Mesenteric fat pad (tissue), 1 donor: ENCODE measurements at places on chromosomes 1 and 21. TPM values are rescaled to one million over a fixed set of nuclear protein-coding genes. Genes with fewer than 3 reads are reported as not detected.

ACKR1 gene
- 94.7 TPM for total RNA-seq

DNA sequence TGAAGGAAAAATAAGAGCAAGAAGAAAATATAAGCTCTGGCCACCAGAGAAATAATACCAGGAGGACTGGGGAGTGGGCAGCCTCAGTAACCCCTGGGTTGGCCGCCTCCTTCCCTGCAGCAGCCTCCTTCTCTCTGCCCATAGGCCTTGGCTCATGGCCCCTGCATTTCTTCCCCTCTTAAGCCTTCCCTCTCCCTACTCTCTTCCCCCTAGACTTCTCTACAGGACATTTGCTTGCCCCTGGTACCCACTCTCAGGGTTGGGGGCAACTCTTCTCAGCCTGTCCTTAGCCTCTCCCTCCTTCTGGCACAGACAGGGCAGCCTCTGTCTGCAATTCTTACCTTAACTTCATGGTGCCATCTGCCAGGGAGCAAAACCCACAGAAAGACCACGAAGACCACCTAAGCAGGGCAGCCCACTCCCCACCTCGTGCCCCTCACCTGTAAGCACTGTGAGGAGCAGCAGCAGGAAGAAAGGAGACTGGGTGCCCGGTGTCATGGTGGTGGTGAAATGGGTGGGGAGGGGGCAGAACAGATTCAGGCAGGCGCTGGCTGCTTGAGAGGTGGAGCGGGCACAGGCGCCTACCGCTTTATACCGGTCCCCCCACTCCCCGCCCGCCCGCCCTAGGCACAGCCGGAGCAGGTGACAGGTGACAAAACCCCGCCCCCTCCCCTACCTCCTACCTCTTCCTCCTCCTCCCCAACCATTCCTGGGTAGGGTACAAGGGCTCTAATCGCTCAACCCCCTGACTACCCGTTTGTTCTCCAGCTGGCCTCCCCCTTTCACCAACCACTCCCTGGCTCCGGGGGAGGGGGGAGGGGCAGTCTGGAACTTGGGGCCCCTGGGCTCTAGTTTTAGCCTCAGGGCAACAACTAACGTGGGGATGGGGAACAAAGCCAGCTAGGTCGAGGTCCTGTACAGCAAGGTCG, 15.1 kb downstream of the THBS3 start:
- no peak for DNase-seq

DNAJC6 gene
- 1.9 TPM for total RNA-seq

DNA sequence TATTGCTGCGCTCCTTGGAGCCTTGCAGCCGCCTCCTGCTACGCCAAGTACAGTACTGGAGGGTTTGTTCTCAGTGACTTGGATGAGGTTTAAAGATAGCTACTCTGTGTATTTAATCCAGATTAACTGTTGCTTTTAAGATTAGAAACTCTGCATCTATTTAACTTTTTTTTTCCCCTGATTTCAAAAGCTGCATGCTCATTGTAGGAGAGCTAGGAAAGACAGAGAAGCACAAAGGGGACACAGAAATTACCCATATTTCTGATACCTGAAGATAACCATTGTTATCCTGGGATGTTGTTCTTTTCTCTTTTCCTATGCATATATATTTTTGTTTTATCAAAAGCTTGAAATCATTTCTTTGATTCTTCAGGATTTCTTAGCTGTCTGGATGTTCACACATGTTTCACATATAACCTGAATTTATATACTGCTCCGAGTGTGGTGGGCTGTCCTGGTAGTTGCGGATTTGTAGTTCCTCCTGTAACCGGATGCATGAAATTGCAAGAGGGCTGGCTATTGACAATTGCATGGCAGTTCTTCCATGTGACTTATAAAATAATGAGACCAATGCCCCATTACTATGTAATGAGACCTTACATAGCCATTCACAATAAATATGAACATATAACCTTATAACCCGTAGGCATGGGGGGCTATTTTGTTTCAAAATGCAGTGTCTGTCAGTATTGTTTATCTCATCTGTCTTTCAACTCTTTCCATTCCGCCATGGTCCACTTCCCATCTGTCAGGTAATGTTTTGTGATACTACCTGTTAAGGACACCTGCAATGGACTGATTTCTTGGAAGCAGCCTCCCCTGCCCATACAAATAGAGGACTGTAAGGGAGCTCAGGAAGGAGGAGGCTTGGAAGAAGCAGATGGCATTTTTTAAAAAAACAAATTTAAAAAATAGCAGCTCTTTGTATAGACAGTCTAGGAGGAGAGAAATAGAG, 1.4 kb downstream of the RAVER2 start:
- no peak for DNase-seq

DNA sequence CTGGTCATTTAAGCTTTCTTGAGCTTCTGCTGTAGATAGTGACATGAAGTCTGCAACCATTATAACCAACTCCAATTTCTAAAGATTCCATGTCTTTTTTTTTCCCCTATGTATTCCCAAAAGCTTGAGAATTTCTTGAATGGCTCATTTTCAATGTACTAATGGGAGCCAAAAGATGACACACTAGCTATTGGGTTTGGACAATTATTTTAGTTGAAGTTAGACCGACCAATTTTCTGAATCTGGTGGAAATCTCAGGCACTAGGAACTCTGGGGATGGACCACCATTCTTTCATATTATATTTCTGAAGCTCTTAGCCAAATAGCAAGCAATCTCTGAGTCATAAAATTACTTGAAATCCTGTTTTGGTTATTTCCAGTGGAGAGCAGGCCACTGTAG, 617.4 kb upstream of the ADAMTS5 start:
- no peak for DNase-seq

GRCh38 chr1:235917267-235917811, 50.6 kb upstream of the LYST start:
- DNase-seq = no peak

GRCh38 chr21:35632711-35633110, 427.6 kb downstream of the SETD4 start:
- DNase-seq = no peak

GRCh38 chr1:70490153-70490552, 79.1 kb downstream of the CTH start:
- DNase-seq = no peak

- DNase-seq = no peak
These were observed 17.7 kb downstream of the CMPK1 start for GRCh38 chr1:47351305-47351704.

DNA sequence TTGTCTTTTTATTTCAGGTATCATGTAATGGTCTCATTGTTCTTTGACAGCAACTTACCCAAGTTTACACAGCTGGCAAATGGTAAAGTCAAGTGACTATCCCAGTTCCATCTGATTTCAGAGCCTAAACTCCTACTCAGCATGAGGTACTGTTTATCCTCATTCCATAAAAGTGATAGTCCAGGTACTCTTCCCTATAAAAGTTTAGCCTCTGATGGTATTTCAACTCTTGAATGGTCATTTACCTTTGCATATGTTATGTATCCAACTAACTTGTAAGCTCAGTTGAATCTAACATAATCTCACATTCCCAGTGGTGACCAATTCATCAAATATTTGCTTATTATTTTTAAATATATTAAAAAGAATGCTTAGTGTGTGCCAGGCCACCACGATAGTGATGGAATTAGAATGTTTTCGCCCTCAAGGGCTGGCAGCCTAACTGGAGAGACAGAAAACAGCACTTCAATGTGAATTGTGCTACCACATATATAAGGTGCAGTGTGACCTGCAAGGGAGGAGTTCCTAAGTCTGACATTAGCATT, 307.1 kb downstream of the CTH start:
- no peak for DNase-seq

HSD3B2 gene
- total RNA-seq = not detected

DNA sequence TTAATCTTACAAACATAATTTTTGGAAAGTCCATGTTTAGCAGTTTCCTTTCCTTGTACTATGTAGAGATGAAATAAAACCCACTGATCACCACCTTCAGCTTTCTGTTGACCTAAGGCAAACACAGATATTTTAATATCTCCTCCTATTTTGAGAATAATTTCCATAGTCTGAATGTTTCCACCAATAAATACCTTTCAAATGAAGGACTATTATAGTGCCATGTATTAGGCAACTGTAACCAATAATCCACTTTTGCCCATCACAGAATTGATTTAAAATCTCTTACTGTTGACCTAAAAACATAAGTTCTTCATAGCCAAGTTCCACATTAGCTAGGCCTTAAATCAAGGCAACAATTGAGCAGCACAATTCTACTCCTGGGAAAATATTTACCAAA, 1.8 kb downstream of the CDC42BPA start:
- no peak for DNase-seq

- no peak for DNase-seq
These were observed 376.4 kb upstream of the LRRC7 start for GRCh38 chr1:69191335-69191734.

- peak; percentile 59 for DNase-seq
These were observed 47.0 kb downstream of the CDCP2 start for GRCh38 chr1:54105736-54106269.

GRCh38 chr1:116252271-116252670, 120.8 kb upstream of the ATP1A1 start:
- DNase-seq = no peak

DCST1 gene
- total RNA-seq = not detected

DNA sequence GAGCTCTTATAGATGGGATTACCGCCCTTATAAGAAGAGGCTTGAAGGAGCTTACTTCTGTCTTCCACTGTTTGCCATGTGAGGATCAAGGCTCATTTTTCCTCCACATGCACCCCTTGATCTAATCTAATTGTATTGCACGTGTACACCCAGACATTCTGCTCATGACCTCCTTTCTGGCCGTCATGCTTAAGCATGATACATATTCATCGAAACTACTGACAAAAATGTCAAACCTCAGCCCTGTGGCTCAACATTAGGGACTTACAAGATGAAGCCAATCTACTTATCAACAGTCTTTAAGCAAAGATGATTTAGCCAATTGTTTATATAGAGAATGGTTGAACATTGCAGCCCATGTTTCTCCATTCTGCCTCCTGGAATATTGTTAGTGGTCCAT, 127.6 kb downstream of the XCL2 start:
- no peak for DNase-seq

TNFRSF4 gene
- total RNA-seq = 10.7 TPM

- DNase-seq = no peak
These were observed 3.0 kb downstream of the BACH1 start for GRCh38 chr21:29301691-29302090.

GRCh38 chr1:230073371-230074035, 6.5 kb downstream of the GALNT2 start:
- DNase-seq = no peak

GRCh38 chr1:11283151-11283550, 10.2 kb downstream of the UBIAD1 start:
- no peak for DNase-seq

TM2D1 gene
- total RNA-seq = 34.9 TPM

GRCh38 chr1:89363196-89363595, 663 bp upstream of the GBP6 start:
- DNase-seq = no peak

DNA sequence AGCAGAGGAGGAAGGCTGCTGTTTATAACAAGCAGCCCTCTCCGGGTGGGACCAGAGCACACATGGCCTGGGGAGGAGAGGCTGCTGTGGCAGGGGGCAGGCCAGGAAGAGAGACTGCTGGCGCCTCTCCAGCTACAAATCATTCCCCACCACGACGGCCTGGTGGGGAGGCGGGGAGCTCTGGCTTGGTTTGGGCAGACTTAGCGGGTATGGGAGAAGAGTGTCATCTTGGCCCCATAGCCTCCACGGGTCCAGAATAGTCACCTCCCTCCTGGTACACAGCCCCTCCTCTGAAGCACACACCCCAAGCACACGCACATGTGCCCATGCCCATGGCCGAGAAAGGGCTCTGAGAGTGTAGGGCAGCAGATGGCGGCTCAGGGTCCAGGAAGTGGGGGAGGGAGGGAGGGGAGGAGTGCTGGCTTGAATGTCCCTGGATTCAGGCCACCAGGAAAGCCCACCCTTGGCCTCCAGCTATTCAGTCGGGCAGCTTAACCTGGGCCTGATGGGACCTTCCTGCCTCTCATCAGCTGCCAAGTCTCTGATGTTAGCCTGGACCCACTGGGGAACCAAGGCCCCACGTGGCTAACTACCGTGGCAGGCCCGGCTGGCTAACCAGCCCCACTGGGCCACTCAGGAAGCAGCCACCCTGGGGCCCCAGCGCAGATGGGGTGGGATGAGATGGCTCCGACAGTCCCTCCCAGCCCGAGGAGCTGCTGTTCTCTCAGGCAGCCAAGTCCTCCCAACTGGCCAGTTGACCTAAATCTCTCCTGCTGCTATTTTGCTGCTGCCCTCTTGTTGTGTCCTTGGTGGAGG, 10.9 kb downstream of the LRP8 start:
- DNase-seq = no peak

- DNase-seq = no peak
These were observed 231.2 kb downstream of the DENND1B start for GRCh38 chr1:197544130-197544529.

- DNase-seq = peak; percentile 86
These were observed 1.6 kb upstream of the CLSTN1 start for GRCh38 chr1:9825093-9826074.

GRCh38 chr1:229447809-229448252, 13.9 kb upstream of the ACTA1 start:
- no peak for DNase-seq

TENT5C gene
- 2.5 TPM for total RNA-seq

GRCh38 chr1:232764458-232765251, 40.6 kb upstream of the MAP10 start:
- no peak for DNase-seq

- no peak for DNase-seq
These were observed 2.4 kb downstream of the ECHDC2 start for GRCh38 chr1:52919051-52919722.

- peak; percentile 88 for DNase-seq
These were observed 14.7 kb upstream of the COL18A1 start for GRCh38 chr21:45390121-45390751.

- DNase-seq = no peak
These were observed 42.7 kb downstream of the GATAD2B start for GRCh38 chr1:153880024-153880423.

DNA sequence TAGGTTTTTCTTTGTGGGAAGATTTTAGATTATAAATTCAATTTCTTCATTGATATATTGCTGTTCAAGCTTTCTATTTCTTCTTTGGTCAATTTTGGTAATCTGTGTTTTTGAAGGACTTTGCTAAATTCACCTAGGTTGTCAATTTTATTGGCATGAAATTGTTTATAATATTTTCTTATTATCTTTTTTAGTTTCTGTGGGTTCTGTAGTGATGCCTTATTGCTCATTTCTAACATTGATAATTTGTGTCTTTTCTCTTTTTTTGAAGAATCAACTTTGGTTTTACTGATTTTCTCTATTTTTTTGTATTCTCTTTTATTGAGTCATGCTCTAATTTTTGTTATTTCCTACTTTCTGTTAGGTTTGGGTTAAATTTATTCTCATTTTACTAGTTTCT, 123.2 kb downstream of the ADSS2 start:
- DNase-seq = no peak
